Activated CD4-positive, alpha-beta T cell treated with anti-CD3 and anti-CD28 coated beads for 24 hours (primary cell): ENCODE measurements at places on chromosomes 4 and X.

DNA sequence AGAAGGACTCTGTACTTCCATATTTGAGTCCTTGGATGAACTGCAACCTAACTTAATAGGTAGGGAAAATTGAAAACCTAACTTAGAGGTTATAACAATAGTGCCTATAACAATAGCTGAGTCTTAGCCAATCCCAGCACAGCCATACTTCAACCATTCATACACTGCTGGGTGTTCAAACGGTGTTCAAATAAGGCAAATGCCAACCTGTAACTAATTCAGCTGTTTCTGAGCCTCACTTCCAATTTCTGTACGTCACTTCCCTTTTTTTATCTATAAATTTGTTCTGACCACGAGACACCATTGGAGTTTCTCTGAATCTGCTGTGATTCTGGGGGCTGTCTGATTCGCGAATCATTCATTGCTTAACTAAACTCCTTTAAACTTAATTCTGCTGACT lies 9.6 kb upstream of the GRSF1 start:
- no peak for DNase-seq

DNA sequence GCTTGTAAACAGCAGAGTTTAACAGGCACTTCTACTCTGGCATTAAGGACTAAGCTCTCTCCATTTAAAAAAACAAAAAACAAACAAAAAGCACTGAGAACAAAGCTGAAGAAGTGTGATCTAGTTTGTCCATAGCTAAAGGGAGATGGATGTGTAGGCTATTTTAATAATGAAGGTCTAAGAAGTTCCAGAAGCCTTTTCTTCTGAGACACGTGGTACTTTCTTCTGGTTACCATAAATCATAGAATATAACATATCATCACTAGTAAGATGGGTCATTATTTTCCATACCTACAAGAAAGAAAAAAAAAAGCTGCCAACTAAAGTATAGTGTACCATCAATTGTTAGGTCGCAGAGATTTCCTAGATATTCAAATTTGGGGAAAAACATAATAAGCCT lies 722 bp upstream of the NBDY start:
- no peak for DNase-seq

DNA sequence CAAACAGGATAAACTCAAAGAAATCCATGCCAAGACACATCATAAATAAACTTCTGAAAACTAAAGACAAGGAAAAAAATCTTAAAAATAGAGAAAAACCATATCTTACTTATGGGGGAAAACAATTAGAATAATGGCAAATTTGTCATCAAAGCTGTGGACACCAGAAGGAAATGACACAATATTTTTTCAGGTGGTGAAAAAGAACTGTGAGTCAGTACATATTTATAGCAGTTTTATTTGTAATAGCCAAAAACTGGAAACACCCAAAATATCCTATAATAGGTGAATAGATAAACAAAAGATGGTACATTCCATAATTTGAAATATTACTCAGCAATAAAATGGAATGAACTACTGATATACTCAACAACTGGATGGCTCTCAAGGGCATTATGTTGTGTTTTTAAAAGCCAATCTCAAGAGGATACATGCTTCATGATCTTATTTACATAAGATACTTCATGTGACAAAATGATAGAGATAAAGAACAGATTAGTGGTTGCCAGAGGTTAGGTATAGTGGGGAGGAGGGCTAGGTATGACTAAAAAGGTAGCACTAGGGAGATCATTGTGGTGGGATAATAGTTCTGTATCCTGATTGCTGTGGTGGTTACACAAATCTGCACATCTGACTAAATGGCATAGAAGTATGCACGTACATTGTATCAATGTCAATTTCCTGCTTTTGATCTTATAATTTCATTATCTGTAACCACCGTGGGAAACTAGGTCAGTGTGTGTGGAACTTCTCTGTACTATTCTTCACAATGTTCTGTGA lies 191.9 kb downstream of the PPP1R2C start:
- DNase-seq, result no peak

DNA sequence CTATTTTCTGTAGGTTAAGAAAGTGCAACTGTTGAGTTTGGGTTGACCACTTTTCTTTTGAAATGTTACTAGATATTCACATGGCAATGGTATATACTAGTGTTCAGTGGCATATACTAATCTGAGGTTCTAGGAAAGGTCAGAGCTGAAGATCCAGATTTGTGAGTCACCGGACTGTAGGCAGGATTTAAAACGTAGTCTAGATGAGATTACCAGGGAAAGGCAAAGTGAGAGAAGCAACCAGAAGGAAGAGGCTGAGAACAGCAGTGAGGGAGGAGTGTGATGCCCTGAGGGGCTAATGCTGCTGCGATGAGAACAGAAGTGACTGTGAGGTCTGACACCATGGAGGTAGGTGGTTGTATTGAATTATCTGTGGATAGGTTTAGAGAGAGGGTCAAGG lies 9.7 kb upstream of the PLA2G12A start:
- no peak for DNase-seq

DNA sequence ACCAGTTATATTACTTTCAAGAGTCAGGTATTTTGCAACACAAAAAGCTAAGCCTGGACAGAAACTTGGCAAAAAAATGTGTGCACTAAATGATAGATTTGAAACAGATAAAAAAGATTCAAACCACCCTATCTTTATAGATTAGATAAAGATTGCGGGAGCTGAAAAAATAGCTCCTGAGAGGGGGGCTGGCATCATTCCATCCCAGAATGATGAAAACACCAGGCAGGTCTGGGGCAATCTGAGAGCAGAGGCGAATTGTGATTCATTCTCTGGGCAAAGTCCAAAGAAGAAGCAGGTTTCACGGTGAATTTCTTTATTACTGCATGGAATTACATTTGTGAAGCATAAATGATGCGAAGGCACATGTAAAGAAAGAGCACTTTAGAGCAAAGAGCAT lies 168.5 kb upstream of the DMD start:
- DNase-seq, result no peak

- no peak for DNase-seq
Observed at GRCh38 chr4:142278171-142278570, 567.9 kb downstream of the INPP4B start.

- no peak for DNase-seq
Observed at GRCh38 chr4:2092669-2093053, 33.5 kb downstream of the NAT8L start.

- no peak for DNase-seq
Observed at GRCh38 chr4:151481813-151482212, 72.8 kb downstream of the FHIP1A start.

DNA sequence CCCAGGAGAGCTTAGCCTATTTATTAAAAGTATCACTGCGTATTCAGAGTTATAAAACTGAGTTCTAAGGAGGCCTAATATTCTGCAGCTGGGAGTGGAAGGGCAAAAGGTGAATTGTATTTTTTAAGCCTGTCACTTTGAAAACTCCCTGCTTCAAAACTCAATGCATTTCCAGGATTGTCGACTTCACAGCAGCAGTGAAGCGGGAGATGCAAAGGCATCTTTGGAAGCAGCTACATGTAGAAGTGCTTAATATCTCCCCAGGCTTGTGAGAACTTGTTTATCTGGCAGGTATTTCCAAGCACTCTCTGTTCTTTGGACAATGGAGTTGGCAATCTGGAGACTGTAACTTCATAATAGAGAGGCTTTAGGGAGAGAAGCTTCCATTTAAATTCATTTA lies 717.5 kb upstream of the SLIT2 start:
- DNase-seq, result no peak

DNA sequence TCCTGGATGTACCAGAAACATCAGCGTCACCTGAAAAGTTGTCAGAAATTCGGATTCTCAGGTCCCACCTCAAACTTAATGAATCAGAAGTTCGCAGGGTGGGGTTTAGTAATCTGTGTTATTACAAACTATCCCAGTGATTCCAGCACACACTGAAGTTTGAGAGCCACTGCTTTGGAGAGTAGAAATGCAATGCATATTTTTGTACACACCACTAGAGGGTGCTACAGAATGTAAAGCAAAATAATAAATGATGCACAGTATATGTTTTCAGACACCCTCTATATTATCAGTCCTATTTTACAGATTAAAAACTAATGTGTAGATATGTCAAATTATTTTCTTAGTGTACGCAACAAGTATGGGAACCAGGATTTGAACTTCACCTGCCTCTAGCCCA lies 2.4 kb upstream of the MORF4L2 start:
- DNase-seq, result no peak

DNA sequence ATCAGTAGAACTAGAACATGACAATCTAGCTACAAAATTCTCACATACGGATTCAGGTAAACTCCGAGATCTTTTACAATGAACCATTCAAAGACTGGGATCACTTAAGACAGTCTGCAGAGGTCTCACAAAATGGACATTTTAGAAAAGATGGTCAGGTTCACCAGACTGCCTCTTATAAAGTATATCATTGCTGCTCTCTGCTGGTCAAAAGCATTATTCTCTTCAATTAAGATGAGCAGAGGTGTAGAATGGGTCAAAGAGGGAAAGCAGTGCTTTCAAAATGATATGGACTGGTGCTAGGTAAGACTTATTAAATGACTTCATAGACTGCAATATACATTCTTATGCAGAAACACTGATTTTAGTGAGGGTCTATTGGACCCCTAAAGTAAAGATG lies 434.7 kb downstream of the PACRGL start:
- no peak for DNase-seq

DNA sequence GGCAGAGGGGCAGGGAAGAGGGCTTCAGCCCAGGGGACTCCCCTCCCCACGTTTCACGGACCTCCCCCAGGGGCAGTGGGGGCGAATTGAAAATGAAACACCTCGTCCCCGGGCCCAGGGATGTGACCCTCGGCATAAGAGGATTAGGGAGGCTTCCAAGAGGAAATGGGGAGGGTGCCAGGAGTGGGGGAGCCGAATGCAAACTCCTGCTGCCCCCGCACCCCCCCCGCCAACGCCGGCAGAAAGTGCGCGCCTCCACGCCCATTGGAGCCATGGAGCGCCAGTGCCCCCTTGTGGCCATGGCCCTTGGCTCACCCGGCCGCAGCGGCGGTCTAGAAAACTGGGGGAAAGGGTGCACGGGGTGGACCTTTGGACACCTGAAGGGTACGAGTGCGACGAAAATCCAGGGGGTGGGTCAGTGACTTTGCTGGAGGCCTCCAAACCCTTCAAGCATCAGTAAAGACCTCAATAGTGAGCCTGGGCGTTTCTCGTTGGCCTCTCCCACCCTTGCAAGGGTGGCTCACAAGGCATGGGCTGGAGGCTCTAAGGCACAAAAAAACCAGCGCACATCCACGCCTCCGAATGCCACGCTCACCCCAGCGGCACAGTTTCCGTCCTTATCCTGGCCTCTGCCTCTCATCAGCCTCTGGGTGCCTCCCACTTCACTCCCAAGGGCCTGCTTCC lies 120.8 kb upstream of the PJA1 start:
- peak; percentile 35 for DNase-seq

- no peak for DNase-seq
Observed at GRCh38 chr4:30924495-30924894, 204.3 kb downstream of the PCDH7 start.

GRCh38 chr4:86917212-86918039 lies 17.4 kb upstream of the AFF1 start:
- no peak for DNase-seq

DNA sequence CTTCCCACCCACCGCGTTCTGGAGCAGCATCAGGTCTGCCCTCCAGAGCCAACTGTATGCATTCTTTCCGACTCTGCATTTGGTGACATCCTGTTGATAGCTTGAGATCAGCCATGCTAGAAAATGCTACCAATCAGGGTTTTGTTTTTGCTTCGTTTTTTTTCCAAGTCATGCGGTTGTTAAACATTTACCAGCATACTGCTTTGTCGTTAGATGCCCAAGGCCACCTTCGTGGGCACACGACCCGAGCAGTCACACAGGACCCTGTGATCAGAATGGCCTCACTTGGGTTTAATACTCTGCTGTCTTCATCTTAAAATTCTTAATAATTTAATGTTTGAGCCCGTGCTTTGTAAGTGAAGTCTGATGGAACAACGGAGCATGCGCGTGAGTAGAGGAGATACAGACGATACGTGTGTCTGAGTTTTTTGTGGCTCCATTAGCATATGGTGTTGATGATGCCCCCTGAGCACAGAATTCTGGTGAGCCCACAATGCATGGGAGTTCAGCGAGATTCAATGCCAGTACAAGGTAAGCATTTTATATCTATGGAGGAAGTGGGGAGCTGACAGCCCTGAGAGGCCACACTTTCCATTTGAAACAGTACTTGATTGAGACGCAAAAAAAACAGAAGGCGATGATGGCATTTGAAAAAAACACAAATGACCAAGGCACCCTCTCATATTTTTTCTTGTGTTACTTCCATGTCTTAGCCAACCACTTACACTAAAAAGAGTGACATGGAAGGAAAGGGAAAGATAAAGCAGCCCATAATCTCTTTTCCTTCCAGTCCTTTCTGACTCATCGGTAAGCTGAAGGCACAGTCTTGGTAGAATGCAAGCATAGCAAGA lies 323.6 kb downstream of the BCOR start:
- no peak for DNase-seq

DNA sequence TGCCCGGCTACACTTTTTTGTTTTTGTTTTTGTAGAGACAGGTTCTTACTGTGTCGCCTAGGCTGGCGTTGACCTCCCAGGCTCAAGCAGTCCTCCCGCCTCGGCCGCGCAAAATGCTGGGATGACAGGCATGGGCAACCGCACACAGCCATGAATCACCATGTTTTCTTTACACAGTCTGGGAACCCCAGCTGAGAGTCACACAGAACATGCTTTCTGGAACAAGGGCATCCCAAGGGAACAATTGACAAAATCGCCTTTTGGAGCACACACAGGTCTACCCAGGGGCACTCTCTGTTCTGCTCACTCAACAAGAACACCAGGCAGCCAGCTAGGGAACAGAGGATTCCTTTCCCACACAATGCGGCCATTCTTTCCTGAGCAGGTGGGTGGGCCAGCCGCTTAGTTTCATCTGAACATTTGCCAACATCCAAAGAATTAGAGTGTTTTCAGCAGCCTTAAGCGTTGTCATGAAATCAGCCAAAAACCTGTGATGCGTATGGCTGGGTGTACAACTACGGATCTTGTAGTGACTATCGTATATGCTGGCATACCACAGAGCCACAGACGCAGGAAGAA lies 15.7 kb downstream of the PRKX start:
- DNase-seq, result no peak

GRCh38 chr4:184722798-184723197 lies 11.1 kb downstream of the CENPU start:
- no peak for DNase-seq

DNA sequence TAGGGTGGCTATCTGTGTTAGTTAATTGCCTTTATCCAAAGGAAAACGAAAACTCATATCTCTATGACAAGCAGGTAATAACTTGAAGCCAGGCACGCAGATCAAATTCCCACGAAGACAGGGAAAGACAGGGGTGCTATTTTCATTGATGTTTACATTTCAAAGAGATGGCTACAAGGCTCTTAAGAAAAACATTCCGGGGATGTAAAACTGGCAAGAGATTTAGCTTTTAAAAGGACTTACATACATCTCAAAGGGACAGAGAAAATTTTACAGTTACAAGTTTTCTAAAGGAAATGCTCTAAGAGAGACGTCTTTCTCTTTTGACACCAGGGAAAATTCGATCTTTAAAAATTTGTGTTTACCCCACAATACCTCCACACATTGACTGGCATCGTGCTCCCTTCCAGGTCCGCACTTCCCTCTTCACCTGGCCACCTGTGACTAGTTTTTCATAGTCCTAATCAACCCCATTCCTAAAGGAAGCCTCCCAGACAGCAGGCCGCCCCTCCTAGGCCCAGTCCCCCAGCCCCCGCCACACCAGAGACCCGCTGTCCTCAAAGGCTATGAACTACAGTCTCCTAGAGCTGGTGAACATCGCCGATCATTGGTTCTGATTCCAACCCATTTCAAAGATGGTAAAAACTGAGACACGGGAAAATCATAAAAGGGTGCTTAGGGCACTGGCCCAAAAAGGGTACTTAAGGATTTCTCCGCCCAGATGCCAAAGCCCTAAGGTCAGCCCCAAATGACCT lies 649 bp upstream of the ARAF start:
- DNase-seq, result no peak
